Activated naive CD4-positive, alpha-beta T cell treated with anti-CD3 and anti-CD28 coated beads, Interleukin-2, amount 50 U/mL, for 72 hours (primary cell): ENCODE measurements at places on chromosomes 6 and 20. TPM values are rescaled to one million over a fixed set of nuclear protein-coding genes. Genes with fewer than 3 reads are reported as not detected.

The GCLC gene
- total RNA-seq, result 13.5 TPM

The MEP1A gene
- not detected for total RNA-seq

The ETV7 gene
- 2.0 TPM for total RNA-seq

The TUBB2B gene
- total RNA-seq, result 0.43 TPM

The RBBP8NL gene
- total RNA-seq, result not detected

The MUC21 gene
- not detected for total RNA-seq

The C20orf141 gene
- total RNA-seq, result not detected

The RAET1E gene
- total RNA-seq, result not detected

The RAB44 gene
- total RNA-seq, result 0.07 TPM

The HDGFL1 gene
- not detected for total RNA-seq

The C2 gene
- total RNA-seq, result 5.2 TPM

The MYBL2 gene
- 82.6 TPM for total RNA-seq
